ENCODE measurements at places on chromosomes 1 and 21.
A peak's percentile ranks its signal among the peaks of the same experiment; 100 is the strongest.

- DNase-seq = peak; percentile 52
These were observed 13.2 kb downstream of the PPP1R15B start for GRCh38 chr1:204398197-204399125.

- DNase-seq = no peak
These were observed 19.3 kb upstream of the IGSF3 start for GRCh38 chr1:116686723-116687352.

DNA sequence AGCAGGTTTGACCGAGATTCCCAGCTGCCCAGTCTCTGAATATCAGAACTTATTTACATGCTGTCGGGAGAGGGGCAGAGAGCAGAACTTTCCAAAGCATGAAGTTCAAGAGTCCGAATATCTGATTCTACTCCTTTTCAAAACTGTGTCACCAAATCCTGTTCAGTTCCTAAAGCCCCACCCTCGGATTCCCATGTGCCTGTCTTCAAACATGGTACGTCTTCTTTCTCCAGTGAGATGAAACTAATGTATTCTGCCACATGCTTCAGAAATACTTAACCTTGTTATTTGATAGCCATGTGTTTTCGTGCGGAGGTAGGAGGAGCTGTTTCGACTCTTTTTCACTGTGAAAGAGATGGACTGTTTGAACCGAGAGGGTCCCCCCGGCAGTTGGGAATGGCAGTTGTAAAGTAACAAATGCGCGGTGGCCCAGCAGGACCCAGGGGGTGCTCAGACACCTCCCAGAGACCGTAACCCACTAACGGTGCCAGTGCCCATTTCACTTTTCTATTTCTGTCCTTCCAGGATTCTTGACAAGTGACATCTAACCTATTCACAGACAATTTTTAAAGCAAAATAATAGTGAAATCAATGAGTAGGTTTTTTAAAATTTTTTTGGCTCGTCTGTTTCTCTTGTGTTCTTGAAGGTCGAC is 67.2 kb downstream of the ZBTB18 start:
- no peak for DNase-seq

DNA sequence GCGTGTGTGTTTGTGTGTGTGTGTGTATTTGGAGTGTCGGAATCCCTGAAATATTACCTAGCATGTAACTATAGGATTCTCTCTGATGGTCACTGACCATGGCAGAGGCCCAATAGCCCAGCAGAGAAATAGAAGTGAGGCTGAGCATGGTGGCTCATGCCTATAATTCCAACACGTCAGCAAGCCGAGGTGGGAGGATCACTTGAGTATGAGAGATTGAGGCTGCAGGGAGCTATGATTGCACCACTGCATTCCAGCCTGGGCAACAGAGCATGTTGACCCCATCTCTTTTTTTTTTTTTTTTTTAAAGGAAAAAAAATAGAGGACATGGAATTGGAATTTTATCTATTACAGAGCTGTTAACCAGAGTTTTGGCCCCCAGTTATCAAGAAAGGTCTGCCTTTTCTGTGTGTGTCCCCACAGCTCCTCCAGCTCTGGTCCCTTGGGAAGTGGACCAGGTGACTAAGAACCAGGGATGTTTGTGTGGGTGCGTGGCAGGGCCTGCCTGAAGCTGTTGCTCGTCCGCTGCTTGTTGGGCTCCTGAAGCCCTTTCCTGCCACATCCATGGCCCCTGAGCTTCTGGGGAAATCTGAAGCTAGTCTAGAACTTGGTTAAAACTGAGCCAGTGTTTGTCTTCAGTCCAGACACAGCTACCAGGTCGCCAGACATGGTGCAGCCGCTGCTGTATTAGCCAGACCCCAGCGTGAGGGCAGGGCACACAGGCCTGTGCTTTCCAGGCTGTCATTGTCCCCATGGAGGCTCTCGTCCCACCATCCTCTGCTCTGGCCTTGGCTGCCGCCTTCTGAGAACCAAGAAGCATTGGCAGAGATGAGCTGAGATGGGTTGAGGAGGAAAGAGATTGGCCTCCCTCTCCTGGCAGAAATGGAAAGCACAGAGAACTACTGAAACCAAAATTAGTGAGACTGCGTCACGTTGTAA is 25.5 kb downstream of the CAPN9 start:
- no peak for DNase-seq

GRCh38 chr1:75083223-75083622 is 51.0 kb upstream of the LHX8 start:
- DNase-seq = no peak

DNA sequence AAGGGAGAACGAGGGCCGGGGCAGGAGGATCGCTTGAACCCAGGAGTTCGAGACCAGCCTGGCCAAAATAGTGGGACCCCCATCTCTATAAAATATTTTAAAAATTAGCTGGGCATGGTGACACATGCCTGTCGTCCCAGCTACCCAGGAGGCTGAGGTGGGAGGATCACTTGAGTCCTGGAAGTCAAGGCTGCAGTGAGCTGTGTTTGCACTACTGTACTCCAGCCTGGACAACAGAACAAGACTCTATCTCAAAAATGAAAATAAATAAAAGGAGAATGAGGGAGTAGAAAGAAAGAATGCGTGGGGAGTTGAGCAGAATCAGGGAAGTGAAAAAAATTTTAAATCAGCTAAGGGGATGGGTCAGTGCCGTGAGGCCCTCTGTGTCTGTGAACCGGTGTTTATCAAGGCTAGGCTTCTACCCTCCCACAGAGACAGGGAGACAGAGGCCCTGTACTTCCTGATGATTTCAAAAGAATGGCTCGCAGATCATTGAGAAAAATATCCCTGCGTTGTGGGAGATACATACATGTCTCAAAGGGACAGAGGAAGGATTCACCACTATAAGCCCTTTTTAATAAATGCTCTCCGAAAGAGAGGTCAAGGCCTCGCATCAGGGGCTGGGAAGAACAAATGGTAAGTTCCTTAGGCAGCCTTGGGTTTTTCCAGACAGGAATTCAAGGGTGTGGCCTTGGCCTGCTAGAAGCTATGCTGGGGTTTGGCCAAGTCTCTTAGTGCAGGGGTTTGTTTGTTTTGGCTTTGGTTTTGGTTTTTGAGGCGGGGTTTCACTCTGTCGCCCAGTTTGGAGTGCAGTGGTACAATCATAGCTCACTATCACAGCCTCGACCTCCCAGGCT is 20.7 kb downstream of the IL10RB start:
- DNase-seq = no peak

DNA sequence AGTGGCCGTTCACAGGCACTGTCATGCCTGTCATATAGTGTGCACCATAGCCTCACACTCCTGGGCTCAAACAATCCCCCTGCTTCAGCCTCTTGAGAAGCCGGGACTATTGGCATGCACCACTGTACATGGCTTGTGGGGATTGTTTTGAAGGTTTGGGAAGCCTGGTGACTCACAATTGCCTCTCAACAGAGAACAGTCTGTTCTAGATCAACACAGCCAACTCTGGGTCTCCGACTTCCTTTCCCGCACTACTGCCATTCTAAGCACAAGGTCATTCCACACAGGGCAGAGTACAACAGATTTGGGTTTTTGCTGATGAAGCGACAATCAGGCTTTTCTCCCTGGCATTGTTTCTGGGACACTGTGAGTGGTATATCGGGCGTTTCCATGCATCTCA is 15.5 kb upstream of the AHCTF1 start:
- no peak for DNase-seq

DNA sequence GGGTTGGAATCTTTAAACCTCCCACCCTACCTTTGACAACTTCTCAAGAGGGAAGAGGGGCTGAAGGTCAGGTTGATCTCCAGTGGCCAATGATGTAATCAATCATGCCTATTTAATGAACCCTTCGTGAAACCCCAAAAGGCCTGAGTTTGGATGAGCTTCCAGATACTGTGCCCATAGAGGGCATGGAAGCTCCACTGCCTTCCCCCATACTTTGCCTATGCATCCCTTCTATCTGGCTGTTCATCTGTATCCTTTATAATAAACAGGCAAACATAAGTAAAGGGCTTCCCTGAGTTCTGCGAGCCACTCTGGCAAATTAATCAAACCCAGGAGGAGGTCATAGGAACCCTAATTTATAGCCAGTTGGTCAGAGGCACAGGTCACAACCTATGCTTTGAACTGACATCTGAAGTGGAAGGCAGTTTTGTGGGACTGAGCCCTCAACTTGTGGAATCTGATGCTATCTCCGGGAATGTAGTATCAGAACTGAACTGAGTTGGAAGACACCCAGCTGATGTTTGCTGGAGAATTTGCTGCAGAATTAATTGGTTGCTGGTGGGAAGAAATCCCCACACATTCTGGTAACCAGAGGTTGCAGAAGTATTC is 24.8 kb downstream of the S100A10 start:
- no peak for DNase-seq

- DNase-seq = no peak
These were observed 4.2 kb upstream of the PRXL2B start for GRCh38 chr1:2582391-2582790.

DNA sequence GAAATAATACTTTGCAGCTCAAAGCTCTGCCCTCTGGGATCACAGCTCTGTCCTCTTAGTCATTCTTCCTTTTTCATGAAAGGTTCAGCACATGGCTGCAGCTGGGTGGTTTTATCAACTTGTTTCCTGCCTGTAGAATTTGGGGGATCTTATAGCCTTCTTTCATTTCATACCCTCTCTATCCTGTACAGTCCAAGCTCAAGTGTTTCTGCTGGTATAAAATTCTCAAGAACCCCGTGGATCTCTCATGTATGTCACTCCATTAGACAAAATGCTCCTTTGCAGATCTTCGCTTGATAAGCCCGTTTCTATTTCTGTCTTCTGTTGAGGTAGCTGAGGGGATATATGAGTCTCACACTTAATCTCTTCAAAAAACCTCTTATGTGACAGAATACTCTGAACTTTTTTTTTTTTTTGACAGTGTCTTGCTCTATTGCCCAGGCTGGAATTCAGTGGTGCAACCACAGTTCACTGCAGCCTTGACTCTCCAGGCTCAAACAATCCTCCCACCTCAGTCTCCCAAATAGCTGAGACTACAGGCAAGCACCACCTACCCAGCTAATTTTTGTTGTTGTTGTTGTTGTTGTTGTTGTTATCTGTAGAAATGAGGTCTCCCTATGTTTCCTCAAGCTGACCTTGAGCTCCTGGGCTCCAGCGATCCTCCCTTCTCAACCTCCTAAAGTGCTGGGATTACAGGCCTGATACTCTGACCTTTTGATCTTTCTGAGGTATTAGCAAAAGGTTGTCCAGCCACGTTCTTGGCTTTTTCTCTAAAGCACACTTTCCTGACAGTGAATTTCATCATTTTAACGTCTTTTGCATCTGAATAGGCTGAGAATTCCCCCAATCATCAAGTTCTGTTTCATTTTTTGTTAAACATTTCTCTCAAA is 24.6 kb upstream of the COL9A2 start:
- DNase-seq = no peak

DNA sequence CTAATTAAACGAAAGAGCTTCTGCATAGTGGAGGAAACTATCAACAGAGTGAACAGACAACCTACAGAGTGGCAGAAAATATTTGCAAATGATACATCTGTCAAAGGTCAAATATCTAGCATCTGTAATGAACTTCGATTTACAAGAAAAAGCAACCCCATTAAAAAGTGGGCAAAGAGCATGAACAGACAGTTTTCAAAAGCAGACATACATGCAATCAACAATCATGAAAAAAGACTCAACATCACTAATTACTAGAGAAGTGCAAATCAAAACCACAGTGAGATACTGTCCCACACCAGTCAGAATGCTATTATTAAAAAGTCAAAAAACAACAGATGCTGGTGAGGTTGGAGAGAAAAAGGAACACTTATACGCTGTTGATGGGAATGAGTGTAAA is 103.2 kb downstream of the MAGI3 start:
- no peak for DNase-seq

DNA sequence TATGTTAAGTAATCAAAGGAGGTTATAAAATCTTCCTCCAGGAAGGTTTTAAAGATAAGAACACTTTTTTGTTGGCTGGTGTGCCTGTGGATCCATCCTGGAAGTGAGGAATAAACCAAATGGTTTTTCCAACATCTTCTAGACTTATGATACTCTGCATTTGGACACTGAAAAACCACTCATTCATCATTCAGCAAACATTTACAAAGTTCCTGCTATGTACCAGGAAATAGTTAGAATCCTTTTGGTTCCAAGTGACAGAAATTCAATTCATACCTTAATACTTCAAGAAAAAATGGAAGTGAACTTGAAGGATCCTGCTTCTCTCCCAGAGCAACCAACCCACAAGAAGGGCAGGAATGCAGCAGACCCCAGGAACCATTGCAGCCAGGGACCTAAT is 39.6 kb upstream of the PIGC start:
- DNase-seq = no peak

GRCh38 chr1:236753516-236753915 is 41.6 kb upstream of the MTR start:
- DNase-seq = no peak

DNA sequence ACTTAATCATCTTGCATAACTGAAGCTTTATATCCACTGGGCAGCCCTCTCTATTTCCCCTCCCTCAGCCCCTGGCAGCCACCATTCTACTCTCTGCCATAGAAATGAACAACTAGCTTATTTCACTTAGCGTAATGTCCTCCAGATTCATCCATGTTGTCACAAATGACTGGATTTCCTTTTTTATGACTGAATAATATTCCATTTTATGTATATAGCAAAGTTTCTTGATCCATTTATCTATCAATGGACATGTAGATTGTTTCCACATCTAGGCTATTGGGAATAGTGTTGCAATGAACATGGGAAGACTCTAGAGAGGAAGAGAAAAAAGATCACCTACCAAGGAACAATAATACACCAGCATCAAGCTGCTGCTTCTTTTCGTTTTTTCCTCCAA is 32.1 kb upstream of the EEIG2 start:
- no peak for DNase-seq

- DNase-seq = no peak
These were observed 33.3 kb downstream of the SMG7 start for GRCh38 chr1:183505454-183506089.

- DNase-seq = no peak
These were observed 60.6 kb upstream of the LAMC2 start for GRCh38 chr1:183125279-183125999.

- DNase-seq = no peak
These were observed 25.6 kb upstream of the JUN start for GRCh38 chr1:58809325-58810010.

GRCh38 chr1:70487910-70488665 is 77.0 kb downstream of the CTH start:
- DNase-seq = no peak

DNA sequence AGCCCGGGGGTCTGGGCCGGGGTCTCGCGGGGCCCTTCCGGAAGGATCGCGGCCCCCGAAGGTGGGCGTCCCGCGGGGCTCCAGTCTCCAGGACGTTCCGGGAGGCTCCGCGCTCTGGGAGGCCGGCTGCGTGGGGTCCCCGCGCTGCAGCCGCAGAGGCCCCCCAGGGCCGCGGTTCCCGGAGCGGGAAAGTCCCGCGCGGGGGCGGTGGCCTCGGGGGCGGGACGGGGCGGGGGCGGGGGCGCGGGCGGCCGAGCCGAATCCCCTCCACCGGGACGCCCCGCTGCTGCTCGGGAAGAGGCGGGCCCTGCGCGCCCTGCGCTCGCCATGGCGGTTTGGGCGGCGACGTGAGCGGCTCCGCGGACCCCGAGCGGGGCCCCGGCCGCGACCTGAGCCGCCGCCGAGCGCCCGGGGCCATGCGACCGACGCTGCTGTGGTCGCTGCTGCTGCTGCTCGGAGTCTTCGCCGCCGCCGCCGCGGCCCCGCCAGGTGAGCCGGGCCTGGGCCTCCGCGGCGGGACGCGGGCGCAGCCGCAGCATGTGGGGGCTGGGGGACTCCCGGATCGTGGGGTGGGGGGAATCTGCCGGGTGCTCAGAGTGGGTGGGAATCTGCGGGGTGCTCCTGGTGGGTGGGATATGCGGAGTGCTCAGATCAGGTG is at the start of gene IFNGR2:
Gene IFNGR2, plus strand, starts transcription at position 286 of the 658 bp plus-strand sequence. Its CDS starts 131 bp downstream, at position 417.
- DNase-seq = peak; percentile 43
